ENCODE measurements at places on chromosomes 12 and 14. TPM values are rescaled to one million over a fixed set of nuclear protein-coding genes. Genes with fewer than 3 reads are reported as not detected.

DNA sequence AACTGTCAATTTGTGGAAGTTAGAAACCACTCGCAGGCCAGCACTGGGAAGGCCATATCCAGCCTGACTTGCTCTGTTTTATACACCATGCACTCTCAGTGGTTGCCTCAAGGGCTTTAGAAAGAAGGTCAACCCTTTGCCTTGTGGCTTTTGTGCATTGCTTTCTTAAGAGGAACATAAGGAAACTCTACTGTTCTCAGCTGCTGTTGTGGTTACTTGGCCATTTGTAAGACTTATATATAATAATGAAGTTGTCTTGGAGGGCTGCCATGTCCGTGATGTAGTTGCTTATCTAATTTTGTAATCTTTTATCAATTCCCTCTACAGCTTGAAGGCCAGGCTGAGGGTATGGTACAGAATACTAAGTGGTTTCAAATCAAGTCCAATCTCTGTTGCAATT, 637.8 kb downstream of the DIO2 start:
- no peak overlapping the region for H3K27ac ChIP-seq
- no peak overlapping the region for H3K4me3 ChIP-seq
- DNase-seq: peak; percentile 26
- H3K27me3 ChIP-seq: no peaks in the 10 kb centered on the region

- H3K4me3 ChIP-seq: peak overlapping the region; percentile 60
- peaks cover 78% of the 10 kb centered on the region for H3K27me3 ChIP-seq
- peaks cover 31% of the 10 kb centered on the region for H3K4me1 ChIP-seq
- peak; percentile 77 for DNase-seq
These were observed 7.6 kb upstream of the SIX1 start for GRCh38 chr14:60656686-60657455.

Gene KLRC4
- 0.91 TPM for total RNA-seq

DNA sequence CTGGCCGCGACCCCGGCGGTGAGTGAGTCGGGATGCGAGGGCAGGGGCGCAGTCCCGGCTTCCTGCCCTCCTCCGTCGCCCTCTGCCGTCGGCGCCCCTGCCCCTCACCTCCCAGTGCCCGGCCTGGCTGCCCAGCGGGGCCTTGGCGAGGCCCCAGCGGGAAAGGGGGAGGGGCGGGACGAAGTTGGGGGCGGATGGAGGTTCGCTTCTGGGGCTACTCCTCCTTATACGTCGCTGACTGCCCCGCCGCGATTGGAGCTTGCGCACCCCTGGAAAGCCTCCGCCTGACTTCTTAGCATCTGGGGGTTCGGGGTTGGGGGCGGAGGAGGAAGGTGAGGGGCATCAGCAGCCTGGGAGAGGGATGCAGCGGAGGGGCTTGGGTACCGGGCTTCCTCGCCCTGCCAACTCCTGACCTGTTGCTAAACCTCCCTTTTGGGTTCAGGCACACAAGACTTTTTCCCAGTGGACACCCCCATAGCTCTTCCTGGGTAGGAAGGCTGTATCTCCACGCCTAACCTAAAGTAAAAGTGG, 406 bp downstream of the TMEM263 start:
- H3K36me3 ChIP-seq: no peaks in the 10 kb centered on the region
- peak overlapping the region; percentile 100 for H3K27ac ChIP-seq
- H3K27me3 ChIP-seq: no peaks in the 10 kb centered on the region
- peak overlapping the region; percentile 98 for H3K4me3 ChIP-seq

GRCh38 chr12:7609495-7609894, 56.2 kb downstream of the APOBEC1 start:
- H3K27ac ChIP-seq: no peak overlapping the region
- peaks cover 6% of the 10 kb centered on the region for H3K27me3 ChIP-seq
- no peak for DNase-seq
- H3K4me3 ChIP-seq: no peak overlapping the region
- no peaks in the 10 kb centered on the region for H3K36me3 ChIP-seq

DNA sequence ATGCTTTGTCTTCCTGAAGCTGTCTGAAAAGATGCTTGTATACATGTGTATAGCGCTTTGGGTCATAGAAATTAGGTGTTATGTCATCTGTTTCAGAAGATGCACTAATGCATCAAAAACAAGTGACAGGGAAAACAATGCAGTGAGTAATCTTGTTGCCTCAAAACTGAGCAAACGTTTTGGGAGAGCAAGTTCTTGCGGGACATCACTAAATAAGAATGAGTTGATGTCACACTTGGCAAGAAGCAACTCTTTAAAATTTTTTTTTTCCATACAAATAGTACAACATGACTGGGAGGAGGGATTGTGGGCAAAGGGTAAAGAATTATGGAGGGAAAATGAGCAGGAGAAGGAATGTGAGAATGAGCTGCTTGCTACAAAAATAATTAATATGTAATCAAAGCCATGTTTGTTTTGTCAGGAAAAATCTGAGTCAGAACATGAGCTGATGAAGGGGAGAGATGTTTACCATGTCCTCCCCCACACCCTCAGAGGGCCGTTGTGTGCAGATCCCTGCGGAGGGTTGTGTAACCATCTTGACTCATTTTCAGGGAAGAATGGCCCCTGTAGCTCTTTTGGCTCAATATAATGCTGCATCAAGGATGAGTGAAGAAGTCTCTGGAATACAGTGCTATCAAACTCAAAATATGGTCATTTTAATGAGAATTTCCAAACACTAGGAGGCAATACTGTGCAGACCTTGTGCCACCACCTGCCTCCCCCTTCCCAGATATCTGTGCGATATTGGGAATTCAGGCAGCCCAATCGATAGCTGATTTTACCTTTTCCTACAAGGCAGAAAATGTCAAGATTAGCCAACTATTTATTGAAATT, 41.4 kb downstream of the BORCS5 start:
- no peak overlapping the region for H3K4me3 ChIP-seq
- no peaks in the 10 kb centered on the region for H3K27me3 ChIP-seq
- H3K27ac ChIP-seq: peak overlapping the region; percentile 16
- H3K4me1 ChIP-seq: peaks cover 13% of the 10 kb centered on the region
- peak; percentile 94 for DNase-seq

DNA sequence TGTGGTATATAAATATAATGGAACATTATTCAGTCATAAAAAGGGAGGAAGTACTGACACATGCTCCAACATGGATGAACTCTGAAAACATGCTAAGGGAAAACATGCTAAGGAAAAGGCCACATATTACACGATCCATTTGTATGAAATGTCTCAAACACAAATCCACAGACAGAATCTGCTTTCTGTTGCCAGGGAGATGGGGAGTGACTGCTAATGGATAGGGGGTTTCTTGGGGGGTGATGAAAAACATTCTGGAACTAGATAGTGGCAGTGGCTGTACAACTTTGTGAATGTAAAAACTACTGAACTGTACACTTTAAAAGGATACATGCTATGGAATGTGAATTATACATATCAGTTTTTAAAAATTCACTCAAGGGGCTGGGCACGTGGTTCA, 6.6 kb downstream of the PPTC7 start:
- no peak overlapping the region for H3K27ac ChIP-seq
- peaks cover 3% of the 10 kb centered on the region for H3K4me1 ChIP-seq
- no peak overlapping the region for H3K4me3 ChIP-seq
- no peak for DNase-seq
- H3K36me3 ChIP-seq: no peaks in the 10 kb centered on the region

Gene SETD1B
- total RNA-seq: 12.4 TPM

GRCh38 chr12:66103016-66103913, 27.3 kb downstream of the LLPH start:
- no peak overlapping the region for H3K4me3 ChIP-seq
- H3K4me1 ChIP-seq: no peaks in the 10 kb centered on the region
- H3K27me3 ChIP-seq: no peaks in the 10 kb centered on the region
- DNase-seq: no peak

GRCh38 chr12:110804406-110804805, 42.4 kb upstream of the CCDC63 start:
- H3K27me3 ChIP-seq: no peaks in the 10 kb centered on the region
- H3K4me3 ChIP-seq: no peak overlapping the region
- H3K36me3 ChIP-seq: no peaks in the 10 kb centered on the region
- DNase-seq: no peak

Gene CFAP73
- total RNA-seq: 14.6 TPM

Gene NKX2-1
- 236 TPM for total RNA-seq

Gene MFAP5
- 4.4 TPM for total RNA-seq

Gene RALGAPA1
- 188 TPM for total RNA-seq

GRCh38 chr12:29398495-29398894, 17.5 kb upstream of the ERGIC2 start:
- H3K4me1 ChIP-seq: no peaks in the 10 kb centered on the region
- no peaks in the 10 kb centered on the region for H3K27me3 ChIP-seq
- no peak overlapping the region for H3K4me3 ChIP-seq
- no peak overlapping the region for H3K27ac ChIP-seq

Gene MYF5
- total RNA-seq: not detected

GRCh38 chr14:96166461-96167223, 38.0 kb upstream of the BDKRB2 start:
- H3K36me3 ChIP-seq: no peaks in the 10 kb centered on the region
- H3K27me3 ChIP-seq: peaks cover 4% of the 10 kb centered on the region
- no peak for DNase-seq
- no peaks in the 10 kb centered on the region for H3K4me1 ChIP-seq

GRCh38 chr14:91444335-91445020, 26.9 kb upstream of the CCDC88C start:
- no peaks in the 10 kb centered on the region for H3K36me3 ChIP-seq
- H3K4me1 ChIP-seq: no peaks in the 10 kb centered on the region
- H3K27me3 ChIP-seq: no peaks in the 10 kb centered on the region
- no peak overlapping the region for H3K4me3 ChIP-seq

Gene PPP4R4
- total RNA-seq: 25.9 TPM

Gene CLEC4E
- 5.5 TPM for total RNA-seq

Gene SLC24A4
- total RNA-seq: 1.1 TPM

Gene PPTC7
- total RNA-seq: 23.3 TPM

Gene GLS2
- 2.6 TPM for total RNA-seq

Gene GOLT1B
- total RNA-seq: 34.3 TPM

- DNase-seq: no peak
- H3K27ac ChIP-seq: no peak overlapping the region
- no peaks in the 10 kb centered on the region for H3K4me1 ChIP-seq
- no peaks in the 10 kb centered on the region for H3K27me3 ChIP-seq
- H3K4me3 ChIP-seq: no peak overlapping the region
- no peaks in the 10 kb centered on the region for H3K36me3 ChIP-seq
These were observed 171.7 kb downstream of the SLC5A8 start for GRCh38 chr12:101038289-101038871.

DNA sequence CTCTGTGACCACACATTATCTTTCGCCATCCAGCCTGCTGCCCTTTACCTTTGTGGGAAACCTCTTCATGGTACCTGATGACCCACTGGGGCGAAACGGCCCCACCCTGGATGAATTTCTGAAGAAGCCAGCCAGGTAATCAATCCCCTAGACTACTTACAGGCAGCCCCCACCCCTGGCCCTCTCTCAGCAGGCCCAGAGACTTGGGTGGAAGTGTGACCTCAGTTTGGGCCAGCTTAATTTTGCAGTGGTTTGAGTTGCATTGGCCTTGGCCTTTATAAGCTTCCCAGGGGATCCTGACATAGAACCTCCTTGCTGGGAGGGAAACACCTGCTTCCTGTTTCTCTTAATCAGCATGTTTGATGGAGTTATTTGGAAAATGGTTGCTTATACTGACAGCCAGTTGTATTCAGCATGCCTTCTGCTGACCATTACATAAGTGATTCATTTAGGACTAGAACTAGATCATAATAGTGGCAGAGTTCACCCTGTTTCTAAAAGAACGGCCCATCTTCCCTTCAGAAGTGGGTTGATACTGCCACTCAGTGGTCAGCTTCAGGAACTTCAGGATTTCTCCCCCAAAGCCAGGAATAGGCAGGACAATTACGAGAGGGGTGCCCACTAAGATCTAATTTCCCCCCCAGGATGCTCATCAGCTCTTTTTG, 6.1 kb downstream of the SDR39U1 start:
- peaks cover 6% of the 10 kb centered on the region for H3K36me3 ChIP-seq
- H3K4me1 ChIP-seq: no peaks in the 10 kb centered on the region
- peak; percentile 66 for DNase-seq
- no peaks in the 10 kb centered on the region for H3K27me3 ChIP-seq
- H3K4me3 ChIP-seq: no peak overlapping the region

DNA sequence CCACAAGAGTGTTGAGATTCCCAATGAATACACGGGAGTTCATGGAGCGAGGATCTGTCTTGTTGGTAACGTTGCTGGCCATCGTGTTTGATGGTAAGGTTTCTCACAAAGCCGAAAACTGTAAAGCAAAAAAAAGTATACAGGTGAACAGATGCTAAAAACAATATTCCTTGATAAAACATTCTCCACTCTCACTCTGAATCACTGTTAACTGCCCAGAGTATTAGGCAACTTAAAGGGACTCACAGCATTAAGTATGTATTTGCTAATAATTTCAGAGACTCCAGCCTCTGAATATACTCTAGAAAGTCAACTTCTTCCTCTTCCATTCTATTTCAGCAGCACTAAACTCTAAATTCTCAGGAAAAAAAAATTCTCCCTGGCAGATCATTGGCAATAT, 35.1 kb downstream of the HNRNPC start:
- H3K4me1 ChIP-seq: no peaks in the 10 kb centered on the region
- H3K36me3 ChIP-seq: peaks cover 31% of the 10 kb centered on the region
- DNase-seq: no peak
- no peak overlapping the region for H3K4me3 ChIP-seq
- no peak overlapping the region for H3K27ac ChIP-seq

DNA sequence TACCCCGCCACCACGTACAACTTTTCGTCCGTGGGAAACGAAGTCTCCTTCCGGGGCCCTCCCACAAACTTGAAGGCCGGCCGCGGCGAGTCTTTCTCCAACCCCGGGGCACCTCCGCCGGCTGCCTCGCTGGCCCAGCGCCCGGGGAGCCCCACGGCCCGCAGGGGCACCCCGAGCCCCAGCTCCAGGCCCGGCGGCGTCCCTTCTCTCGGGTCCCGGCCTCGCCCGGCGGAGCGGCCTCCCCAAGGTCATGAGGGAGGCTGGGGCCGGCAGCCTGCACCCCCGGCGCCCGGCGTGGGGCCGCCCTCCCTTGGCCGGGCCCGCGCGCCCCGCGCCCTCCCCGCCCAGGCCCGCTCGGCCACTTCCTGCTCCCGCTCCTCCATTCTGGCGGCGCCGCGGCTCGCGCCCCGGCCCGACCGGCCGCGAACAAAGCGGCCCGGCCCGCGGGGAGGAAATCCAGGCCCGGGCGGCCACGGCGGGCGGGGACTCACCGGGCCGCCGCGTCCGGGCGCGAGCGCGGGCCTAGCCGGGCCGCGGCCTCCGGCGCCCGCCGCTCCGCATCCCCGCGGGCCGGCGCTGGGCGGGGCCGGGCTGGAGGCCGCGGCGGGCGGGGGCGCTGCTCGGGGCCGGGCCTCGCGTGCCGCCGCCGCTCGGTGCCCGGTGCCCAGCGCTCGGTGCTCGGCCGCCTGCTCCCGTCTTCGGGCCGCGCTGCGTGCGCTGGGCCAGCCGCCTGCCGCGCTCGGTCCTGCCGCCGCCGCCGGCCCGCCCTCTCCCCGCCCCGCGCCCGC, at the start of gene AKT1:
AKT1 (minus strand) TSS at position 756 of the 788 bp plus-strand sequence. CDS start 3,105 bp downstream, outside the sequence.
- peak within 1 kb of the TSS; percentile 73 for H3K27ac ChIP-seq
- H3K27me3 ChIP-seq: no peaks in the 10 kb centered on the region
- H3K36me3 ChIP-seq: no peaks in the 10 kb centered on the region
- no peak for DNase-seq
- peaks cover 17% of the 10 kb centered on the region for H3K4me1 ChIP-seq

All from lung (tissue), 17 donors.